ENCODE measurements at places on chromosomes 7 and 10. TPM values are rescaled to one million over a fixed set of nuclear protein-coding genes. Genes with fewer than 3 reads are reported as not detected.

The STAG3 gene
- total RNA-seq: 1.1 TPM

DNA sequence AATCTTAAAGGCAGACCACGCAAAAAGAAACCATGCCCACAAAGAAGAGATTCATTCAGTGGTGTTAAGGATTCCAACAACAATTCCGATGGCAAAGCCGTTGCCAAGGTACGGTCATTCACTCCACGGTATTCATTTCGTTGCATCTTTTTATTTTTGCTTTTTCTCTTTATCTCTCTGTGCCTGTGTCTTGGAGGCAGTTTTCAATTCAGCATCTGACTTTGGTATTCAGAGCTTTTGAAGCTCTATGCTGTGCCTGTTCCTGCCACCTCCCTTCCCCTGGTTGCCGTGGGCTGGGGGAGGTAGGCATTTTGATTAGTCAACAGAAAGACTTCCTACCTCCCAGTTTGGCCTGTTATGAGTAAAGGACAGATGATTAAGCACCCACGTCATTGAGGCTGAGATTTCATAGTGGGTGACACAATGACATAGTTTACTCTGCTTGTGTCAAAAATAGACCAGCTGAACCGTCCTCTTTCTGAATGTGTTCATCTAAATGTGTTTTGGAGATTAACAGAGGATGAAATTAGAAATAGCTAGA is 149.5 kb downstream of the ARID5B start:
- H3K27ac ChIP-seq: no peak overlapping the region
- peaks cover 34% of the 10 kb centered on the region for H3K4me1 ChIP-seq
- peaks cover 2% of the 10 kb centered on the region for H3K27me3 ChIP-seq
- no peak for DNase-seq
- no peaks in the 10 kb centered on the region for H3K36me3 ChIP-seq

- H3K27ac ChIP-seq: no peak overlapping the region
- no peaks in the 10 kb centered on the region for H3K27me3 ChIP-seq
- DNase-seq: no peak
- no peaks in the 10 kb centered on the region for H3K36me3 ChIP-seq
Observed at GRCh38 chr7:27595009-27595408, 67.7 kb downstream of the HIBADH start.

DNA sequence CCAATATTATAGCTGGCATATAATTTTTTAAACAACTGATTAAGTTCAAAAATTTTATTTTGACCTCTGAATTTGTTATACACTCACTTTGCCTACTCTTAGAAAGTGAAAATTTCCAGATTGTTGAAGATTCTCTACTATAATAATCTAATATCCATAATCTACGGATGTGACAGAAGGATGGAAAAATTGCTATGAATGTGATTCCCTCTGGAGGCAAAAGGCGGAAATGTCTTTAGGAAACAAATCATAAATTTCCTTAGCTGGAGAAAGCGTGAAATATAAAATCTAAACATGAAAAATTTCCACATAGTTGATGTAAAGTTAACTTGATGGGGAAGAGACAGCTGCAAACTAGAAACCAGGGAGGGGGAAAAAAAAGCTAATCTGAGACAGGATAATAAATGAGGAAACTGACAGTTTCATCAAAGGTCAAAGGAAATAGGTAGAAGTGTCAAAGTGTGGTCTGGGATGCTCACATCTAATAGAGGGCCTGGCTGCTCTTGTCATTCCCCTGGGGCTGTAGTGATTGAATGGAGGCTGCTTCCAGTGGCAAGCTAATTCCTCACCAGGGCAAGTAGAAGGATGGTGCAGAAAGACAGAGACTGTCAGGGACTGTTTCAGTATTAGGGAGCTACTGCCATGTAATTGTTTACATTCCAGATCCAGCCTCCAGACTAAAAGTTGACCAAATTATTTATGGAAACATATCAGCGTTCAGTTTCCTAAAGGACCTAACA is 264.5 kb downstream of the SDHAF3 start:
- no peaks in the 10 kb centered on the region for H3K27me3 ChIP-seq
- no peak overlapping the region for H3K27ac ChIP-seq
- H3K4me3 ChIP-seq: no peak overlapping the region
- H3K36me3 ChIP-seq: no peaks in the 10 kb centered on the region

DNA sequence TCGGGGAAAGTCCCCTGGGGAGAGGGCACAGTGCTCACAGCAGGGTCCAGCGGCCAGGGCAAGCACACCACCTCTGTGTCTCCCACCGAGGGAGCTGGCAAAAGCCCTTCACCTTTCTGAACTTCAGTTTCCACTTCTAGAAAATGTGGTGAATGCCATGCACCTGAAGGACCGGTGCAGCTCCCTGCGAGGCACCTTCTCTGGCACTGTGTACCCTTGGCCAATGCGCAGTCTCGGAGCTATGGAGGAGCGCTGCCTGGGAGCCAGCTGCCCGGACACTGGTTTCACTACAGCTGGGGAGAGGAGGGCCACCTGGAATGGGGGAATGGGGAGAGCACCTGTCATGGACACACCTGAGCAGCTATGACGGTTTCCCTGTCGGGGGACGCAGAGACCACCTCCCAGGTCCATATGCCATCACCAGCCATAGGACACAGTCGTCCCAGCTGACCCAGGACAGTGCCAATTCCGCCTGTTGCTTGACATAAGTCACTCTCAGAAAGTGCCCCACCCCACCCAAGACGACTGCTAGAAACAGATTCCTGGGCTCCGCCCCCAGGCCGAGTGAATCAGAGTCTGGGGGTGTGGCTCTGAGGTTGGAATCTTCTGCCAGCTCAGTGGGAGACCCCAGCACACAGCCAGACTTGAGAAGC is 16.8 kb downstream of the RASGEF1A start:
- peaks cover 7% of the 10 kb centered on the region for H3K36me3 ChIP-seq
- peaks cover 4% of the 10 kb centered on the region for H3K27me3 ChIP-seq
- DNase-seq: no peak
- no peaks in the 10 kb centered on the region for H3K4me1 ChIP-seq
- no peak overlapping the region for H3K4me3 ChIP-seq

DNA sequence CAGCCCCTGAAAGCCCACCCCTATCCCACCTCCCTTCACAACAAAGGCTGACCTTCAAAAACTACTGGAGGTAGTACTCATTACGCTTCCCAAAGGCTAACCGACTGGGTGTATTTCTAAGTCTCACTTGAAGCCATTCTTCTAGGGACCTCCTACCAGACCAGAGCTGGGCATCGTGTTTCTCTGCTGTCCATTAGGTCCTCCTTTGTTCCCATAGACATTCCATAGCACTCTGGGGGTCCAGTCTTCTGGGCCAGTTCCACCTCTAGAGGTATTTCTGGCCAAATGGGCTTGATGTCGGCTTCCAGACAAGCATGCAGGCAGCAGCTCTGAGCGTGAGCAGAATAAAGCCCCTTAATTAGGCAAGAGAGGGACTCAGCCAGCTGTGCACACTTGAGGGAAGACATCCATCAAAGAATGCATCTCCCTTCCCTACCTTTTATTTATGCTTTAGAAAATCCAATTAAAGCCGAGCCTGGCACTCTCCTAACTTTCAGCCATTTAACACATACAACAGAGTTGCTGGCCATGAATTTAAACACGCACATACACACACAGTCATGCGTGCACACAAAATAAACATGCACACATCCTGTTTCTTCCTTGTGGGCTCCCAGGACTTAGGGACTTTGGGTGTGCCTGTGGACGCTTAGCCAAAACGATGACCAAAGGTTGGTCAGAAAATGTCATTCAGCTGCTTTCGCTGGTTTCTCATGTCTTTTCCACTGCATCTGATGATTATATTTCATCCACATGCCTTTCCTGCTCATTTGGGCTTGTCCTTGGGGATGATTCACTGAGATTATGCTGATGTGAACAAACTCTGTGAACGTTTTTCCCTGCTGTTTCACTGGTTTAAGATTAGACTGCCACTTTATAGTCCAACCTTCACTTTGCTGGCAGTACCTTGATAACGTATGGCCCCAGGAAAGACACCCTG is 362.0 kb upstream of the NFE2L3 start:
- H3K4me3 ChIP-seq: no peak overlapping the region
- peaks cover 4% of the 10 kb centered on the region for H3K27me3 ChIP-seq
- no peak overlapping the region for H3K27ac ChIP-seq
- peaks cover 7% of the 10 kb centered on the region for H3K4me1 ChIP-seq
- DNase-seq: no peak

The TDRD1 gene
- total RNA-seq: not detected

The FRAT2 gene
- total RNA-seq: 15.9 TPM

GRCh38 chr10:99432047-99432446 is 1.6 kb upstream of the GOT1 start:
- no peak for DNase-seq
- H3K4me3 ChIP-seq: peak overlapping the region; percentile 84
- H3K4me1 ChIP-seq: peaks cover 5% of the 10 kb centered on the region
- H3K36me3 ChIP-seq: no peaks in the 10 kb centered on the region
- no peak overlapping the region for H3K27ac ChIP-seq

The CHST15 gene
- total RNA-seq: 2.4 TPM

GRCh38 chr7:71506822-71507221 is 374.9 kb downstream of the GALNT17 start:
- DNase-seq: no peak
- H3K4me3 ChIP-seq: no peak overlapping the region
- no peak overlapping the region for H3K27ac ChIP-seq
- peaks cover 18% of the 10 kb centered on the region for H3K4me1 ChIP-seq
- no peaks in the 10 kb centered on the region for H3K27me3 ChIP-seq

- no peaks in the 10 kb centered on the region for H3K36me3 ChIP-seq
- no peak overlapping the region for H3K27ac ChIP-seq
- DNase-seq: no peak
- H3K4me3 ChIP-seq: no peak overlapping the region
Observed at GRCh38 chr7:38413784-38414183, 140.3 kb upstream of the TARP start.

DNA sequence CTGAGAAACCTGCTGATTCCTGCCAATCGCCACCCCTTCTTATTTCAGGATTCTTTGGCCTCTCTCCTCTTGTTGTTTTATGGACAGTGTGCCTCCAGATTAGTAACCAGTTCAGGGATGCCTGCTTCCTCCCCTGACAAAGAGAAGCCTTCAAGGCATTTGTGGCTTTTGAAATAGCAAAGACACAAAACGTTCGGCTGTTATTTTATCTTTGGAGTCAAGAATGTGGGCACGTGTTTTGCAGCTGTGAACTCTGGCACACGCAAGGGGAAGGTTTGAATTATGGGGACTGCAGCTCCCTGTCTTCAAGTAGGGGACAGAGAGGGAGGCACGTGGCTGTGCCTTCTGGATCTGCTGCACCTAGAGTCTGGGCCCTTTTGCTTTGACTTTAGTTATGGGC is 157.9 kb upstream of the GRB10 start:
- H3K4me3 ChIP-seq: no peak overlapping the region
- no peak for DNase-seq
- H3K36me3 ChIP-seq: peaks cover 3% of the 10 kb centered on the region
- peaks cover 2% of the 10 kb centered on the region for H3K27me3 ChIP-seq
- H3K4me1 ChIP-seq: no peaks in the 10 kb centered on the region

DNA sequence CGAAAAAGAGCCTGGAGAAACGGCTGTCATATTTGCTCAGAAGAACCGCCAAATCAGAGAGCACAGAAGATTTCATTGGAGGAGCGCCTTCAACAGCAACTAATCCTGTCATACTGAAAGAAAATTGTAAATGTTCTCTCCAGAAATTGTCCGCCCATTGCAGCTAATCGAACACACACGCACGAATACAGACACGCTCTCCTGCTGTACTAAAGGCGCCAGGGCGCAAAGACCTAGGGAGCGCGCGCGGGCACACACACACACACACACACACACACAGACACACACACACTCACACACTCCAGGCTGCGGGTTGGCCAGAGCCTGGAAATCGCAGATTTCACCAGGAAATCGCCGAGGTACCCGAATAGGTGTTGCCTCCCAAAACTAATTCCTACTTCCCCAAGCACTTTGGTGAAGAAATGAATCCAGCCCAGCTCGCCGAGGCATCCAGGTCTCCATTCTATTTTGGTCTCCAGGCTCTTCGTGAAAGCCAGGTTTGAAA is at the start of gene CHRM2:
Gene CHRM2, plus strand, starts transcription at position 157 of the 505 bp plus-strand sequence. CDS start 146,214 bp downstream, outside the sequence.
- H3K27ac ChIP-seq: peak within 1 kb of the TSS; percentile 44
- H3K4me1 ChIP-seq: peaks cover 11% of the 10 kb centered on the region
- DNase-seq: peak; percentile 22
- H3K27me3 ChIP-seq: peaks cover 13% of the 10 kb centered on the region

The WDFY4 gene
- not detected for total RNA-seq

- no peak overlapping the region for H3K27ac ChIP-seq
- no peaks in the 10 kb centered on the region for H3K27me3 ChIP-seq
Observed at GRCh38 chr7:33485747-33486493, 356.6 kb downstream of the BBS9 start.

The LRRC61 gene
- total RNA-seq: 10.2 TPM

- H3K4me3 ChIP-seq: no peak overlapping the region
- no peak for DNase-seq
- H3K27me3 ChIP-seq: peaks cover 3% of the 10 kb centered on the region
- no peaks in the 10 kb centered on the region for H3K36me3 ChIP-seq
Observed at GRCh38 chr7:140330128-140330527, 68.2 kb downstream of the SLC37A3 start.

- no peak overlapping the region for H3K27ac ChIP-seq
- H3K4me3 ChIP-seq: no peak overlapping the region
- H3K36me3 ChIP-seq: no peaks in the 10 kb centered on the region
- DNase-seq: no peak
- H3K4me1 ChIP-seq: no peaks in the 10 kb centered on the region
Observed at GRCh38 chr10:132453470-132453861, 56.5 kb downstream of the PWWP2B start.

DNA sequence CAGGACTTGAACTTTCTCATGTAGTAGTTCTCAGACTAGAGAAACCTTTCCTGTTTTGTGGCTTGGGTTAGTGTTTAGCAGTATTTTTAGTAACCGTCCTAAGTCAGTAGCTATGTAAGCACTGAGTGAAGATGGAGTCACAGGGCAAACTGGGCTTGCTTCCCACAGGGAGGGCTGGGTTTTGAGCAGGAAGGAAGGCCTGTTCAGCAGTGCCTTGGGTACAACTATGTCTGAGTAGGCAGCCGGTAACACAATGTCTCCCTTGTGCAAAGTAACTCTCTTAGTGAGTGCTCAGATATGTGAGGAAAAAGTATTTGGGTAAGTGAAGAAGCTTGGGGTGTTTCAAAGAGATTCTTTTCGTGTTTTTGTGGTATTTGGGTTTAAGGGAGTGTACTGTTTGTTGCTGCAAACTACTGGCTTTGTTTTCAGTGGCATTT is 96.4 kb downstream of the CCSER2 start:
- no peaks in the 10 kb centered on the region for H3K36me3 ChIP-seq
- DNase-seq: no peak
- peaks cover 5% of the 10 kb centered on the region for H3K4me1 ChIP-seq
- H3K27ac ChIP-seq: no peak overlapping the region
- no peaks in the 10 kb centered on the region for H3K27me3 ChIP-seq

GRCh38 chr7:75984130-75985008 is 10.0 kb downstream of the TMEM120A start:
- peaks cover 2% of the 10 kb centered on the region for H3K27me3 ChIP-seq
- no peak overlapping the region for H3K27ac ChIP-seq
- H3K4me1 ChIP-seq: no peaks in the 10 kb centered on the region
- no peaks in the 10 kb centered on the region for H3K36me3 ChIP-seq
- H3K4me3 ChIP-seq: no peak overlapping the region

The STEAP1 gene
- not detected for total RNA-seq

DNA sequence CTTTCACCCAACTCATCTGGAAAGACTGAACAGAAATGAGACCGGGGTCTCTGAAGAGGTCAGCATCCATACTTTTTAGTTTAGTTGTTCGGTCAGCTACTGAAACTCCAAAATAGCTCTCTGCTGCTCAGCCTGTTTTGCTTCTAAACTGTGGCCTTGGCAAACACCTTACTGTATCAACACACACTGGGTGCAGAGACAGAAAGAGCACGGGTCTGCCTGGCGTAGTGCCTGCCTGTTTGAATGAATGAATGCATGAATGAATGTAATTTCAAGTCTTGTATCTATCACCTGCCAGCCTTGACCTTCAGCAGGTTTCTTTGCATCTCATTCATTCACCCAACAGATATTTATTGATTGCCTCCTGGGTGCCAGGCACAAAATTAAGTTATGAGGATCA is 98.4 kb downstream of the PLPP4 start:
- no peaks in the 10 kb centered on the region for H3K4me1 ChIP-seq
- DNase-seq: no peak
- H3K36me3 ChIP-seq: no peaks in the 10 kb centered on the region
- H3K4me3 ChIP-seq: no peak overlapping the region

All from glutamatergic neuron (in vitro differentiated cells).